Activated naive CD4-positive, alpha-beta T cell (primary cell): ENCODE measurements at places on chromosomes 1 and 21.

- DNase-seq = no peak
Measured at GRCh38 chr1:32220746-32221580, 1.2 kb downstream of the TMEM234 start.

DNA sequence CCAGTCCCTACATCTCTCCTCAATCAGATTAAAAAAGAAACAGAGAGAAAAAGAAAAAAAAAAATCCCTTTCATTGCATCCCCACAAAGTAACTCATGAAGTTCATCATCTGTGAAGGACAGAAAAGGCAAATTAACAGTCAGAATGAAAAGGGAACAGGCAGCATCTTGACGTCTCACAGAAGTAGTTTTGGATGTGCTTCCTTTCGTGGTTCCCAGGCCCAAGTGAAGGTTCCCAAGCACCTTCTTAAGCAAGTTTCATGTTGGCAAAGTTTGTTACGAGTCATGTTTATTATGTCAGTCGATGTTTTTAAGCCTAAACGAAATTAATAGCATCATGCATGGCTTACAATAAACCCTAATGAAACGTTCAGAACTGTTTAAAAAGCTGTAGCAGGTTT is 475.2 kb downstream of the SETD4 start:
- no peak for DNase-seq

- no peak for DNase-seq
Measured at GRCh38 chr1:70546726-70547125, 135.7 kb downstream of the CTH start.

DNA sequence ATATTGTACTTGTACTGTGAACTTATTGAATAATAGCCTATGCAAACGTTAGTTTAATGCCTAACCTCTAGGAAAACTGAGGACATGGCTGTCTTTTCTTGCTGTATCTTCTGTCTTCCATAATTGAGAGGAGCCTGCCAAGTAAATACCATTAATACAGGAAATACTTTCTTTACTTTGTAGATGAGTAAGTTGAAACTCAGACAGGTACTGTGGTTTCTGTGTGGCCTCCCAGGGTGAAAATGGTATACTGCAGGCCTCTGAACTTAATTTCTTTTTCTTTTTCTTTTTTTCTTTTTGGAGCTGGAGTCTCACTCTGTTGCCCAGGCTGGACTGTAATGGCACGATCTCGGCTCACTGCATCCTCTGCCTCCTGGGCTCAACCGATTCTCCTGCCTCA is 208.8 kb upstream of the ADGRL4 start:
- no peak for DNase-seq
